Activated effector memory CD4-positive, alpha-beta T cell treated with anti-CD3 and anti-CD28 coated beads, Interleukin-2, amount 50 U/mL, for 16 hours (primary cell): ENCODE measurements at places on chromosomes 1 and 21.

DNA sequence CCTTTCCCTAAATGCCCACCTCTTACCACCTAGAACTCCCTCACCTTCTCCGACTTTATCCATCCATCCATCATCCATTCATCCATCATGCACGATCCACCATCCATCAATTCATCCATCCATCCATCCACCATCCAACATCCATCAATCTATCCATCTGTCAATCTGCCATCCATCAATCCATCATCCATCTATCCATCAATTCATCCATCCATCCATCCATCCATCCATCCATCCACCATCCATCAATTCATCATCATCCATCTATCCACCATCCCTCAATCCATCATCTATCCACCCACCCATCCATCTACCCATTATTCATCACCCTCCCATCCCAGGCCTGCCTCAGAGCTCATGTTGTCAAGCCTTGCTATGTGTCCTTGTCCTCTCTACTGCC, 34.5 kb downstream of the WNT3A start:
- no peak for DNase-seq

DNA sequence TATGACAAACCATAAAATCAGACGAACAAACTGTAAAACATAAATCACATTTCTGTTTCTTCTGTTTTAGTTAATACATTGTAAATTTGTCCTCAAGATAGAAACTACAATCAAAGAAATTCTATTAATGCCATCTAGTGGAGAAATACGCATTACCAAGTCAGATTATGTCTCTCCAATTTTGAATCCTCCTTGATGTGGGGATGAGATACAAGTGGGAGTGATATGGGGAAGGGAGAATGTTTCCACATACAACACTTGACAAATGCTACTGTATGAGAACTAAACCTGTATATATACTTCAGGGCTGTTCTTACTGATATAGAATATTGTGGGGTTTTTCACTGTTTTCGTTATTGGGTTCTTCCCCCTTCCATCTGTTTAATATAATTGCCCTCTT, 2.6 kb downstream of the HFM1 start:
- no peak for DNase-seq

DNA sequence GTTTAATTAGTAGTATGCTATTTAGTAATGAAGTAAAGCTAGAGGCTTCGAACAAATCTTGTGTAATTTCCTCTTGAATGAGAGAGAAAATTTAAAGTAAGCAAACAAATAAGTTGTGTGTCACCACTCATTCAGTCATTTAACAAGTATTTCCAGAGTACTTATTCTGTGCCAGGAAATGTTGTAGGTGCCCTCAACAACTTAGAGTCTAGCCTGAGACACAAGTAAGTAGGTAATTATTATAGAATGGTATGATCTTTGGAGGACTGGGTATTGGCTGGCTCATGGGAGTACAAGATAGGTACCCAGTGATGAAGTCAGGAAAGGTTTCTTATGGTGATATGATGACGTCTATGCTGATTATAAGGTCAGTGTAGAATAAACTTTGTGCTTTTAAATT, 17.4 kb upstream of the METTL18 start:
- no peak for DNase-seq

- DNase-seq: no peak
Measured at GRCh38 chr1:171152549-171152948, 32.6 kb upstream of the FMO2 start.

GRCh38 chr1:89454845-89455521, 69.6 kb upstream of the LRRC8B start:
- peak; percentile 82 for DNase-seq

DNA sequence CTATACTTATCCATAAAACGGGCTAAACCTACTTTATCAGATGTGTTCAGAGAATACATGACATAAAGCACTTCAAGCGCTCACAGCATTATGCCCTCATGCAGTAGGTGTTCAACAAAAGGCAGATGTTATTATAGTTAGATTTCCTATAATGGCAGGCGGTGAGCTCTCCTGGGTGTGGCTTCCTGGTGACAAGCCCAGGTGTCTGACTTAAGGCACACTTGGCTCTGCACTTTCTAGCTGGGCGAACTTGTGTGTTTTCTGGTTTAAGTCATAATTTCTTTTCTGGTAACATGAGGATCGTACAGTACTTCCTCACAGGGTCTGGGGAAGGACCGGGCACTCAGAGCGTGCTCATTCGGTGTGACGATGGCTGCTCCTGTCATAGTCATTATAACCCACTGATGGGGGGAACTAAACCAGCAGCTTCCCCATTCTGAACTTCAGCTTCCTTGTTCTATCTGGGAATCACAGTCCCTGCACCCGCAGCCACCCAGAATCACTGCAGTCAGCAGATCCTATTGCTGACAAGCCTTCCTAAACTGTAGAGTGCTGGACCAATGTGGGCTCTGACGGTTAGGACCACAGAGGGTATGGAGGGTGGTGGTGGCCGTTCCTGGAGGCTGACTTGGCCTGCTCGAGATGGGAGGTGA, 52.8 kb downstream of the IGSF21 start:
- DNase-seq: no peak

DNA sequence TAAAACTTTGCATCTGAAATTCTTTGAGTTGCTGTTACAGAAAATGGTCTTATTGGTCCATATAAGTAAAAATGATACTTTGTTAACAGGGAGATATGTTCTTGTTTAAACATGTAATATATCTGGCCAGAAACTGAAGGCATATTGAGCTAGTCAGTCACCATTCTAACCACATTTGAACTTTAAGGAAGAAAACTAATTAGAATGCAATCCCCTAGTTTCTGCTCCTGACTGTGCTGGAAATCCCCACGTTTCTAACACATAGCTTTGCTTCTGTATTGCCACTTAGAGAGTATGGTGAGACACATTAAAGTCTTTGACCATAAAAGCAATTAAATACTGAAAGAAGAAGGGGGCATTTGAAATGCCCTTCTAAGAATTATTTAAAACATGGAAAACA, 32.1 kb upstream of the HIVEP3 start:
- no peak for DNase-seq

DNA sequence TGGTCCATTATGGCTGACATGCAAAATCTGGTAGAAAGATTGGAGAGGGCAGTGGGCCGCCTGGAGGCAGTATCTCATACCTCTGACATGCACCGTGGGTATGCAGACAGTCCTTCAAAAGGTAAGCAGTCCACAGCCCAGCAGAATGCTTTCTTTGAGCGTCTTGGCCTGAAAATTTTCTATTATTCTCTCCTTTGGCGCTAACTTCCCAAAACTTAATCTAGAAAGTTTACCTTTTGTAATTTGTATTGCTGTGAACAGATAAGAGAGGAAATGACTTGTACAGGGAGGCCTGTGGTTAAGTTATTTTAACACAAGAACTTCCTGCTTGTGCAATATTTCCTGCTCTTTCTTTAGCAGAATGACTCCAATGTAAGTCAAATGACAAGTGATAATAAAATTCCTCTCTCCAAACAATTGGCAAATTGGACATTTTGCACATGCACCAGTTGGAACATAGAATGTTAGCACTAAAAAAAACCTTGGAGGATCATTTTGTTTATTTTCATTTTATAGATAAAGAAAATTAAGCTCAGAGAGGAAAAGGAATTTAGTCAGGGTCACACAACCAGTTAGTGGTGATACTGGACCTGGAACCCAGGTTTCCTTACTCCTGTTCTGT, 18.9 kb downstream of the CAP1 start:
- DNase-seq: no peak

DNA sequence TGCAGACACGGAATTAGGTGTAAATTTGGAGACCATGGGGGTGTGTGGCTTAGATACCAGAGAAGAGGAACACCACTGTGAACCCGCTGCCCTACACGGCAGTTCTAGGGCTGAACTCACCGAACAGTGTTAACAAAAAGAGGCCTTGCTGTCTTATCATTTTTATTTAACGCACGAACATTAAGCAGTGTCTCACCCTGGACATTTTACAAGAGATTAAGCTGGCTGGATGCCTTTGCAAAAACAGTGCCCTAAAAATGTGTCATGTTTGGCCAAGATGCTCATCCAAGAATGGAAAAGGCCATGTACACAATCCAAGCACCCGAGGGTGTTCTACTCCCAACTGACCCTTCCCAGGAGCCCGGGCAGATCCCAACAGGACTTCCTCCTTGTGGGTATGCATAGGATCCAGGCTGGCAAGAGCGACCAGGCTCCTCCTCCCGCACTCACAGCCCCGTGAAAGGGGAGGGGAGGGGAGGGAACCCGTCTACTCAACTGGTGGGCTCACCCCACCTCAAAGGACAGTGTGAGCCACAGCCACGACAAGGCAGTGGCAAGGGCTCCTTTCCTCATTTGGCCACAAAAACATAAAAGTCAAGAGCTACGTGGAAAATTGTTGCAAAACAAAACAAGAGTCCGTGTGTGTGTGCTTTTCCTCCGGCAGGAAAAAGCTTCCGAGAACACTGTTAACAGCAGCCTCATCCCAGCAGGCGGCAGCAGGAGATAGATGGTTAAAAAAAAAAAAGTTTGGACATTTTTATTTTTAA, 20.3 kb downstream of the C2CD2 start:
- DNase-seq: no peak

- DNase-seq: no peak
Measured at GRCh38 chr1:33711511-33711910, 152.4 kb upstream of the HMGB4 start.

GRCh38 chr1:178543290-178543607, 30.3 kb downstream of the TEX35 start:
- no peak for DNase-seq

DNA sequence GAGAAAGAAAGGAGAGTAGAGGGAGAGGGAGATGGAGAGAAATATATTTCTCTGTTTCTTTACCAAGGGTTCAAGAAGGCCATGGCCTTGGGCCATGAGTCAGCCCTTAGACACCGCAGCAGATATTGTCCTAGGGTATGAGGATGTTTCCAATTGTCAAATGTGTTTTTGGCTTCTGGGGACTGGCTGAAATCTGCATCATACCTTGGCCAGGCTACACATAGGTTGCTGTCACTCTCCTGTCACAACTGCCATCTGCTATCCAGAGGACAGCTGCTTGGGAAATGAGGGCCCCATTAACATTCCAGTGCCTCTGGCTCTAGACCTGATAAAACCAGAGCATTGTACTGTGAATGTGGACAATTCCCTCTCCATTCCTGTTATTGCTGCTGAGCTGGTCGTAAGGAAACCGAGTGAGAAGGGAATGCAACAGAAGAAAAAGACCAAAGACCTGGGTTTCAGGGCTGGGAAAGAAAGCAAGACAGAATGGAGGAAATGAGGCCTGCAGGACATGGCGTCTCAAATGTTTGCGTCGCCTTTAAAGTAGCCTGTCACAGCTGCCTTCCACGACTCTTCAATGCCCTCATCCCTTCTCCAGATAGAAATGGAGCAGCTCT, 8.8 kb upstream of the PIGC start:
- DNase-seq: no peak

DNA sequence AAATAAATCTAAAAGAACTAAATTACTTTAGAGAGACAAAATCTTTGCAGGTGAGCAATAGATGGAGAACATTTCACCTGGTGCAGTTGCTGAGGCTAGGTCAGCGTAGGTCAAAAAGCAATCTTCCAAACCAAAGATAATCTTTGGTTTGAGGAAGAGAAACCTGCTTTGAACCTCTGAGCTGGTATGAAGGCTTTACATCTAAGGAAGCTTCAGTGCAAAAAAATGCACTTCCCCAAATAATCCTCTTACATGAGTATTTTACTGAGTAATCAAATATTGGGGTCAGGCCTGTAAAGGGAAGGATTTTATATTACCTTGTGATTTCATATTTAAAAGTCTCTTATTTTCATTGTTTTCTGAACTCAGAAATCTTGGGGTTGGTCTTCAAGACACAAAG, 223.6 kb downstream of the SRGAP2C start:
- DNase-seq: no peak

DNA sequence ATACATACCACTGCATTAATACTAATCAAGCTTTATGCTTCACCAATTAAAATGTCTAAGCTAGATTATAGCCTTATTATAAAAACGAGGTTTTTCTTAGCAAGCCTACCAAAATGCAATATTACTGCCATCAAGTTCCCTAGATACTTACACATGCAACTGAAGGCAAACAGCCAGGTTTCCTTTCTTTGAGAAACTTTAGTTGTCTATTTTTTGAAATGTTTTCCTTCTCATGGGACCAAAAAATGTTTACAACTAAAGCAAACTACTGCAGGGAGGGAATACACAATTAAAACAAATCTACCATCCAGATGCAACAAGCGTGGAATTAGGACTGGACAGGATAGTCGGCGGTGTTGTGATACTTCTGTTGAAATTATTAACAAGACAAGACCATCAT, 1.3 kb downstream of the ZNF644 start:
- no peak for DNase-seq

DNA sequence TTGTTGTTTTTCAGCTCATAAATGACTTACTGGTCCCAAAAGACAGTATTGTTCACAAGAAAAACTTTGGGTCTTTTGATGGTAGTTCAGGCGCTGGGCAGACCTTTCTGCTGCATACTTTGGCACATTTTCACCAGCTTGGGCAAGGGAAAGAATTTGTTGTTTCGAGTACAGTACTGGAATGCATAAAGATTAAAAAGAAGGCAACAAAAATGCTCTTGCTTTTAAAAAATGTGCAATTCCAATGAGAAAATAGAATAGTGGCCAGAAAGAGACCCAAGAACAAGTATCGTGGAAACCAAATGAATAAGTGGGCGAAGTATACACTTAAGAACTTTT, 56.0 kb downstream of the CLIC6 start:
- no peak for DNase-seq

DNA sequence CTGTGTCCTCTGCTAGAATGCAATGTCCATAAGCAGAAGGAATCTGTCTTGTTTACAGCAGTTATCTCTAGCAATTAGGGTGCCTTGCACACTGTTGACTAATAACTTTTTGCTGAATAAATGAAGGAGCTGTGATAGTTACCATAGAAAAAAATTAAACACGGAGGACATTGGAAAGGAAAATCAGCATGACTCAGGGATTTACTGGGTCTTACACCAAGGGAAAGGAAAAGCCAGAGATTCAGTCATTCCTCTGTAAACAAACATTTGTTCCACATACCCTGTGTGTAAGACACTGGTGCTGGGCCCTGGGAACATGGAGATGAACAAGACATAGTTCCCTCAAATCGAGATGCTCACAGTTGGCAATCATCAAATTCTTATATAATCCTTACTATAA, 183.3 kb downstream of the PTGER3 start:
- no peak for DNase-seq

GRCh38 chr21:23223882-23224281, 2225.7 kb downstream of the NCAM2 start:
- no peak for DNase-seq
